Stimulated activated CD8-positive, alpha-beta memory T cell treated with anti-CD3 and anti-CD28 coated beads, Interleukin-15, amount 100 ng/mL, for 24 hours (primary cell): ENCODE measurements at places on chromosomes 2 and 18.

- no peak for DNase-seq
These were observed 112.2 kb upstream of the COPS8 start for GRCh38 chr2:236973343-236973980.

- DNase-seq: no peak
These were observed 13.3 kb downstream of the DHX57 start for GRCh38 chr2:38862476-38862875.

DNA sequence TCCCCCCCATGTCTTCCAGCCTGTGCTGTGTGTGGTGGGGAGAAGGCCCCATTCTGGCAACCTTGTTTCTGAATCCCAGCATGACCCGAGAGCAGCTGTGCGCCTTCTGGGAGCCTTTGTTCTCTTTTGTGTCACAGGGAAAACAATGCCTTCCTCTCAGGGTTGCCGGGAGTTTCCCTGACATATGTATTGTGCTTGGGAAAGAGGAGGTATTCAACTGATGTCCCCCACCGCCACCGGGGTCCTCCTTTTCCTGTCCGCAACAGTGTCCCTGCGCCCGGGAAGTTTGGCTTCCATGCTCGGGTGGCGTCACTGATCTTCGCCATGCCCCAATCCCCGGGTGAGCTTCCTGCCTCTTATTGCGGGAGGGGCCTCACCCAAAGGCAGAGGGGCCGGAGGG is 77.5 kb upstream of the ASB18 start:
- DNase-seq: no peak

- no peak for DNase-seq
These were observed 77.4 kb downstream of the ABCA12 start for GRCh38 chr2:215060861-215061536.

- no peak for DNase-seq
These were observed 141.0 kb downstream of the FMNL2 start for GRCh38 chr2:152475982-152476381.

GRCh38 chr2:10080536-10081304 is 509 bp upstream of the CYS1 start:
- no peak for DNase-seq

DNA sequence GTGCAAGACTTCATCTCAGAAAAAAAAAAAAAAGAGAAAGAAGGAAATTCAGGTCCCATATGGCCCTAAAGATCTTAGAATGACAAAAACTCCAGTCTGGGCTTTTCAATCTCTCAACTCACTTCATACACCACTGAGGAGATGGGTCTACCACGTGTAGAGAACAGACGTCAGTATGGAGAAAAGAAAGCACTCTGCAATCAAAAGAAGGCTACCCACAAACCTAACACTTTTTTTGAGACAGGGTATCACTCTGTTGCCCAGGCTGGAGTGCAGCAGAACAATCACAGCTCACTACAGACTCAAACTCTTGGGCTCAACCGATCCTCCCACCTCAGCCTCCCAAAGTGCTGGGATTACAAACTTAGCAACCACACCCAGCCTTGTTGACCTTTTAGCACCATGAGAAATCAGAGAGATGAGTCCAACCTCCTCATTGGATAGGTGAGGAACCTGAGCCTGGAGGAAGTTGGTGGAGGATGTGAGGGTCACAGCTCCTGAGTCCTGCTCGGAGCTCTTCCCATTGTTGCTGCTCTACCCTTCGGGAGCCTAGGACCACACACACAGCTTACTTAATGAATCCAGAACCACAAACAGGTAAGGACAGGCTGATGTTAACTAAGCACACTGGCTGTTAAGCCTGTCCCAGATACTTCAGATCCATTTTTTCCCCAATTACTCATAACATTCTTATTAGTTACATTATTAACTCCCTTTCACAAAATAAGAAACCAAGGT is 23.7 kb downstream of the TBC1D8 start:
- no peak for DNase-seq
